8988T (cell line): ENCODE measurements at places on chromosomes 7 and 10.

GRCh38 chr7:55469721-55470120 lies 102.6 kb downstream of the VOPP1 start:
- no peak for DNase-seq

DNA sequence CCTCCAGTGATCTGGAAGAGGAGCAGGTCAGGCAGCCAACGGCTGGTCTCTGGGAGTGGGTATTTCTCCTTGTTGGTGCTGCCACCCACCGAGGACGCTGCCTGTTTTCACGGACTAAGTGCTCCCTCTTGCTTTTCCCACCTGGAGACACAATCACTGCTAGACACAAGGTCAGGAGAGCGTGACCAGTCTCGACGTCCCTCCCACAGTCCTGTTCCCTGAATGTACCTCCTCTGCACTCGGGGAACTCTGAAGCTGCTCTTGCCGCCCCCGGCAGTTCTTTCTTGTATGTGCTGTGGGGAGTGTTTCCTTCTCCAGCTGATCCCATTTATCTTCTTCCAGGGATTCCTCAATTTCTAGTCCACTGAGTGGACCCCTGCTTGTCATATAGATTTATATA lies 89.4 kb downstream of the CYTH3 start:
- no peak for DNase-seq

DNA sequence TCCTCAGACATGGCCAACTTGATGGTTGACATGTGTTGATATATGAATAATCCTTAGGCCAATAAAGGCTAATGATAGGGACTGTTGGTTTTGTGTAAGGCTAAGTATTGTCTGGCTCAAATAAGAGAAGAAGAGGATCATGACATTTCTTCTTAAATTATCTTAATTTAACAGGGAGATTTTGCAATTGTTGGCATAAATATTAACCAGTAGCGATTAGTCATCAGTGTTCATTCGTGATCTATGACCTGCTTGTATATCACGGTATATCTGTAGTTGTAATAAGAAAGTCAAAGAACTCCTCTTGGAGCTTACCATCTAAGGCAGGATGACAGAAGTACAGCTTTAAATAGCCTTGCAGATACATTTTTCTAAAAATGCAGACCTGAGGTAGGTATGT lies 196.4 kb downstream of the CREB5 start:
- DNase-seq, result no peak

DNA sequence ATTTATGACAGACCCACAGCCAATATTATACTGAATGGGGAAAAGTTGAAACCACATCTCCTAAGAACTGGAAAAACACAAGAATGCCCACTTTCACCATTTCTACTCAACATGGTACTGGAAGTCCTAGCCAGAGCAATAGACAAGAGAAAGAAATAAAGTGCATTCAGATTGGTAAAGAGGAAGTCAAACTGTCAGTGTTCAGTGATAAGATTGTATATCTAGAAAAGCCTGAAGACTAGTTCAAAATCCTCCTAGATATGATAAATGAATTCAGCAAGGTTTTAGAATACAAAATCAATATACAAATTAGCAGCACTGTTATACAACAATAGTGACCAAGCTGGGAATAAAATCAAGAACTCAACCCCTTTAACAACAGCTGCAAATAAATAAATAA lies 6.9 kb upstream of the ZNF138 start:
- no peak for DNase-seq

GRCh38 chr7:131741446-131741845 lies 185.0 kb upstream of the PODXL start:
- no peak for DNase-seq

GRCh38 chr10:77622889-77623291 lies 14.7 kb downstream of the KCNMA1 start:
- no peak for DNase-seq

GRCh38 chr10:70954381-70955176 lies 66.2 kb upstream of the PCBD1 start:
- DNase-seq, result no peak

GRCh38 chr7:134480730-134481129 lies 21.8 kb upstream of the AKR1B1 start:
- peak; percentile 18 for DNase-seq

DNA sequence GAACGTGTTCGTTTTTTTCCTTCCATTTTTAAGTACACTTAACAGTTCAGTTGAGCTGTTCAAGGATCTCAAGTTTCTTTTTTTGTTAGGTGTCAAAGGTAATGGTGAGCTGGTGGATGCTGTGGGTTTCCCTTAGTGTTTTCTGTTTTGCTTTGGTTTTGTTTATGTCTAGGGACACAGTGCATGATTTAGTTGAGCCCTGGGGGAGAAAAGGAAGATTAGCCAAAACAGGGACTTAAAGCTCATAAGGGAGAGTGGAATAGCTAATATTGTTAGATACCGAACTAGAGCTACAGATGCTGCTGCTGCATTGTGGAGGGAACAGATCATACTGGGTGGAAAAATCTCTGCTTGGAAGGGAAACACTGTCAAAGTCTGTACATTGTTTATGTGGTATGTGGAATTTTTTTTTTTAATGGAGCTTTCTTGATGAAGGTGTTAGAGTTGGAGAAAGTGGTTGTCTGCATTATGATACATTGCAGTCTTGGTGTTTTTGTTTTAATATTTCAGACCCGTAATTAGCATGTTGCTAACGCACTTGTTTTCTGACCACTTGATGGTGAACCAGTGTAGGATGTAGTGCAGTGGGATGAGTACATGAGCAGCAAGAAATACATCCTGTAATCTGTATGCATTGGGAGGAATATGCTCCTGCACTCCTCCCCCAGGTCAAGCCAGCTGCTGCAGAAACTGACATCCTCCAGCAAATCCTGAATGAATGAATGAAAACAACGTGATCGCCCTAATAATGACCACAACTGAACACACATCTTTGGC lies 2.1 kb downstream of the GLCCI1 start:
- no peak for DNase-seq

DNA sequence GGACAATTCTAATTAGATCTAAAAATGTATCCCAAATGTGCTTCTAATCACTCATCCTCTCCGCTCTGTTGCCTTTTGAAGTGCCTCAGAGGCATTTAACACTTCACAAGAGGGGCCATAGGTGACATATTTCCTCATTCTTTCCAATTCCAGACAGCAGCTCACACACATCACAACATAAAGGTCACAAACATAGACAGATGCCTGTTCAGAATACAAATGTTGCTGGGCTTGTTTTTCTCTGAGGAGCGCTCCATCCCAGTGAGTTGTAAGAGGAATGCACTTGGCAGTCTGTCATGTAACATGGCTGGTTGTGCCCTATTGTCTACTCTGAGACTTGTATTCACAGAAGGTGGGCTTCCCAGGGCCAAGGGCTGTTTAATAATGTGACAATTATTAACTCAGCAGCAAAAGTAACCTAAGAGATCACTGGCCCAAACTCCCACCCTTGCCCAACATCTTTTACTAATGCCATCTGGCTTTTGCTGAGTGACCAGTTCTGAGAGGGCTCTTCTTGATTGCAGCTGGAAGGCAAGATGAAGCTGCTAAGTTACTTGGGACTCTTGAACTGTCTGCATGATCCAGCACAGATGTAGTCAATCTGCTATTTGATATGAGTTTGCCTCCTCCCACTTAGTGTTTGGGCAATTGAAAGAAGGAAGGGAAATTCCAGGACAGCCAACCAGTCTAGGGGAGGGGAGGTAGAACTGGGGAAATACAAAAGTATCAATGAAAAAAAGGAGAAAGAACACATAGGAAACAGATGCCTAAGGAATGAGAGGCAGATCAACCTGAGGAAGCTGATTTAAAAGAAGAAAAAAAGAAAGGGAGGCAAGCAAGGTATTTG lies 13.6 kb downstream of the PON2 start:
- DNase-seq, result no peak

DNA sequence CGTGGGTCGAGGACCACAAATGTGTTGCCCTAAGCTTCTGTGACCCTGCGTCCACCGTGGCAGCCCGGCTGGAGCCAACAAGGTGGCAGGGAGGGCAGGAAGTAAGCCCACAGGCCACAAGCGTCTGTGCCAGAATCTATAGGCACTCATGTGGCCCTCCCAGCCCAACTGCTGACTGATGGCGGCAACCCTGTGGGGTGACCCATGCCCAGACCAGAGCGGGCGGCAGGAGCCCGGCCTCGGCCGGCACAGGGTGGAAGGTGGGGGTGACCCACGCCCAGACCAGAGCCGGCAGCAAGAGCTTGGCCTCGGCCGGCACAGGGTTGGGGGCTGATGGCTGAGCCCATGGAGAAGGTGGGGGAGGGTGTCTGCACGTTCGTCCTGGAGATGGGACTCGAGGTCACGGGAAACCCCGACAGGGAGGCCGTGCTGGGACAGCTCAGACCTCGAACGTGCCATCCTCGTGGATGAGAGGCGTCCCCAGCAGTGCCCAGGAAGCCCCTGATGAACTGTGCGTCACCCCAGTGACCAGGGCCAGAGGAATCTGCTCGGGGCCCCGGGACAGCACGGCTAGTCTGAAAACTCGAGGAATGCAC lies 181.0 kb downstream of the ELFN1 start:
- no peak for DNase-seq

DNA sequence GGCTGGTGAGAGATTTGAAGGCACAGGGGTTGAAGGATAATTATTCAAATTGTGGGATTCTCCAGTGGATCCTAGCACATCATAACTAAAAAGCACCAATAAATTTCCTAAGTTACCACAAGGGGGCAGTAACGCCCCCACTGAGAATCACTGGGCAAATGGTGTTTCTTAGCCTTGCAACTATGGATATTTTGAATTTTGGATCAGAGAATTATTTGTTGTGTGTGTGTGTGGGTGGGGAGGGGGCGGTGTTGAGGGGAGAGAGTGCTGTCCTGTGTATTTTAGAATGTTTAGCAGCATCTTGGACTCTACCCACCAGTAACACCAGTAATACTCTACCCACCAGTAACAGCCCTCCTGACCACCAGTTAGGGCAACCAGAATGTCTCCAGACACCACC lies 63.3 kb upstream of the PRKG1 start:
- no peak for DNase-seq

- no peak for DNase-seq
These were observed 11.1 kb downstream of the STAM start for GRCh38 chr10:17655009-17655408.

DNA sequence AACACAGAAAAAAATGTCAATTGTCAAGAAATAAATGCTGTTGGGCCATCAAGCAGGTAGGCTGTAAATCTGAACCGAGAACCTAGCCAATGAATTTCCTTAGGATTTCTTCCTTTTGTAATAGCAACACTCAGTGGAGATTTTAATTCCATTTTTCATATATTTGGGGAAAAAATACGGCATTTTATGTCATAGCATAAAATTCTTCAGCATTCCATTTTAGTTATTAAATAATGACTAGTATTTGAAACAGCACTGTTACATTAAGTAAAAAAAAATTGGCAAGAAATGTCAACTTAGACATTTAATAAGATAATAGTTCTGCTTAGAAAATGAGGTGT lies 12.3 kb upstream of the VIM start:
- DNase-seq, result no peak

DNA sequence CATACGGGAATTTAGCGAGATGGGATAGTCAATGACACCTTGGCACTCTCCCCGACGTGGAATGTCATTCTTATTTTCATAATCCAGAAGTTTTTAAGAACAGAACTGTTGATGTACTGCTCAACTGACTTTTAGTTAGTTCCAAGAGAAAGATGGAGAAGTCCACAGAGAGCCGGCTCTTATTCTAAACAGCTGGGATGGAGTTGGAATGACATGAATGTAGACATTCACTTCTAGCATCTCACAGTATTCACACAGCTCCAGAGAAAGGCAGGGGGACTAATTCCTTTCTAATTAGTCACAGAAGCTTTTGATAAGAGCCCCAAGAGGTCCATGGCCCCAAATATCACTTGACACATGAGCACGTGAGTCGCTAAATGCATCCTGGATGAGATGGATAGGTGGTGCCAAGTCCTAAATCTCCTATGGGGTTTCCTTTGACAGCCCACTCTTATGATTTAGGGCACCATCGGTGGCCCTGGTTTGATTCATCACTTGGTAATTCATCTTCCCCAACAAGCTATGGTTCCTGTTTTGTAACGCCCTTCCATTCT lies 420.3 kb upstream of the AUTS2 start:
- DNase-seq, result no peak

DNA sequence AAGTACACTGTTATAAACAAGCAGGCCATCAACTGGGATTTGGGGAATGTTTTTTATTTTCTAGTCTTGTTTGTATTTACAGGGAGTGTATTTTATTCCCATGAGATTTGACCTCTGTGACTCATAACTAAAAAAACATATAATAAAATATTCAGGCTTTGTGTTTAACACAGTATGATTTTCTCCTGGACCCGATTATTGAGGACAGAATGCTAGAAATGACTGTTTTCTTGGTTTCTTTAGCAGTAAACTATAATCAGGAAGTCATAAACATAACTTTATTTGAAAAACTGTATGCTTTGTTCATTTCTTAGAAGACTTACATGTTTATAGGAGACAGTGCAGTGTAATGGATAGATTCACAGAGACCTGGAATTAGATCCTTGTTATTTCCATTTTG lies 2.1 kb downstream of the NHLRC2 start:
- no peak for DNase-seq

GRCh38 chr10:44935201-44935965 lies 24.2 kb upstream of the RASSF4 start:
- DNase-seq, result no peak
